ENCODE measurements at places on chromosomes 1 and 21.

DNA sequence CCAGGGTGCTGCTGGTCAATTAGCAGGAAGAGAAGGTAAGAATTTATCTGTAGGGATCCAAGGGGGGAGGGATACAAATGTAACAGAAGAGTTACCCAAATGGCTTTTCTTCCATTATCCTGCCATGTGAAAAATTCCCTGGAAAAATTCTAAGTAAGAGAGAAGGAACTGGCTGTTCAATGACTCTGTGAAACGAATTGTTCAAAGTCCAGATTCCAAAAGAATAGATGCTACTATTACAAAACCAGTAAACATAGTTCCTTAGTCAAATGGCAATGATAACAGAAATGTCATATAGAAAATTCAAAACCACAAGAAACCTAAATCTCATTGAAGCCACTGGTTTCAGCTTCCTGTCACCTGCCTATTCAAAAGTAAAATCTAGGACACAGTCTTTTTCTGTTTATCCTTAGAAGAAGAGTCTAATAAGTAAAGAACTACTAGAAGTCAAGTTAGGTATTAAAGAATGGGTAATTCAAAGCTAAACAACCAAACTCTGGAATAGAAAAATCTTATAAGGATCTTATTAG, 102.6 kb downstream of the ZNF644 start:
- DNase-seq = peak; percentile 12

DNA sequence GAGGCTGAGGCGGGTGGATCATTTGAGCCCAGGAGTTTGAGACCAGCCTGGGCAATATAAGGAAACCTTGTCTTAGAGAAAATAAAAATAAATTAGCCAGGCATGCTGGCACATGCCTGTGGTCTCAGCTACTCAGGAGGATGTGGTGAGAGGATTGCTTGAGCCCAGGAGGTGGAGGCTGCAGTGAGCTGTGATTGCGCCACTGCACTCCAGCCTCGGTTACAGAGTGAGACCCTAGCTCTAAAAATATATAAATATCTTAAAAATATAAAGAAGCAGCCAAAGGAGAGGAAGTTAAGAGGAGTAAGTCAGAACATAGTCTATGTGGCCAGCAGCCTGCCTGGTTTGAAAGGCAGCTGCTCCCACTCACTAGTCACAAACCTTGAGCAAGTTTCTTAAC, 4.5 kb upstream of the IL10RB start:
- DNase-seq = no peak

DNA sequence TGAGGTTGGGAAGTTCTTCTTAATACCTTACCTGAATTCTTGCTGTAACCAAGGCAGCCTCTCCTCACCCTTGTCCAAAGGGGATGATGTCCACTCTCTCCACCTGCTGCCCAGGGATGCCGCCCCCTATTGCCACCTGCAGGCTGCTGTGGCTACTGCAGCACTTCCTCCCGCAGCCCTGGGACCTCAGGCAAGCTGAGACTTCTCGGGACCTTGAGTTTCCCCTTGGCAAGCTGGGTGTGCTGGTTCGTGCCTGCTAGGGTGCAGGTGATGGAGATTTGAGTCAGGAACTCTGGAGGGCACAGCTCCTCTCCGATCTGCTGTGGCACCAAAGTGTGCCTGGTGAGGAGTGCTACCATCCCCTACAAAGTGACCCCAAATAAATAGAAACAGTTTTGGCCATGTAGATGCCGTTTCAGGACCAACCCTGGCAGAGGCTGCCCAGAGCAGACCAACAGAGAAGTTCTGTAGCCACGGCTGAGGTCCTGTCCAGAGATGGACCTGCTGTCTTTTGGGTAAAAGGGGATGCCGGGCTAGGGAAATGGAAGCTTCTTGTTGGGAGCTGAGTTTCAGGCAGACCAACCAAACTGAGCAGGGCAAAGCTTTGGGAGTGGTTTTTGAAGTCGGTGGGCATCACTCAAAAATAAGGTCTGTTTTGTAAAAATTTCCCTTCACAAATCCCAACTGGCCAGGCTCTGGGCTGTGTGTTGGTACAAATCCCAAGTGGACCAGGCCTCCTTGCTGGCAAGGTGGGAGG, 31.7 kb downstream of the RUNX3 start:
- DNase-seq = peak; percentile 44

DNA sequence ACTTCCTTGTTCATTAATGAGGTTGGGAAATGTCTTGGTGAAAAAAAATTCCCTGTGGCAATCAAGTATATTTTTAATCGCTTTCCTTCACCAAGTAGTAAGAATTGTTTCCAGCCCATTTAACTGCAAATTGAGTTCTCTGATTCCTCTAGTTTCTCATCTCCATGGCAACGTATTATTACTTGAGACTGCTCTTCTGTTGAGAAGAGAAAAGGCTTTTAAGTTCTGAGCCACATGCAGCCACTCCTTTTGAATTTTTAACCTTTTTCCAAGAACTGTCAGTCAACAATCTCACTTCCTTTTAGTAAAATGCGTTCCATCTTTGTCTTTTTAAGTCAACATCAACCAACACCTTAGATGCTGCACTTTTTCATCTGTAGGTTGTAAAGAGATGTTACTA, 75.7 kb upstream of the KIAA1614 start:
- DNase-seq = no peak

DNA sequence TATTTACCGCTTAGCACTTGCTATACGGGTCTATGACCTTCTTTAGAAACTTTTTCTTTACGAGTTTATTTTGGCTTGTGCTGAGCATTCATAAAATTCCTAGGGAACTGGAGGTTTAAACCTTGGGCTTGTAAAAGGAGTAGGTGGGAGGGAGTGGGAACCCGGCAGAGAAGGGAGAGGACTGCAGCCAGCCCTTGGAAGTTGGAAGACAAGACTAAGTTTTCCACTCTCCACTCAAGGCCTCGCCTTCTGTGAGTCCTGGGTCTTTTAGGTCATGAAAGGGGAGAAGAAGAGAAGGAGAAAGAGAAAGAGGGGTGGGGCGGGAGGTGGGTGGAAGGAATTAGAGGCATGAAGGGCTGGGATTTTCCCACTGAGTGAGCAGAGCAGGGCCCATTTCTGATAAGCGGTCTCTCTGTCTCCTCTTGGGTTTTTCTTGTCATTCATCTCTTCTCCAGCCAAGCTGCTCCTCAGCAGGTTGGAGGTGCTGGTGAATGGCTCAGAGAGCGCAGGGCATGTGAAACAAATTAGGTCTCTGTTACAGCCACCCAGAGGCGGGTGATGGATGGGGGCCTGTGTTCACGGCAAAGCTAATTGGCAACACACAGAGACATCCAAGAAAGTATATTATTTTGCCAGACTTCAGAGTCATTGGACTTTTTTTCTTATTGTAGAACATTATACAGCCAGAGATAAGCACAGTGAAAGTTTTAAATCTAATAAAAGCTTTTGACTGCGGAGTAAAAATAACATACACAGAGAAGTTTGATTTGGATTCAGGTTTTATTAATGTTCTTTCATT, 247.3 kb downstream of the FOXD2 start:
- DNase-seq = no peak

GRCh38 chr1:17233675-17234320, 15.1 kb upstream of the PADI3 start:
- no peak for DNase-seq

DNA sequence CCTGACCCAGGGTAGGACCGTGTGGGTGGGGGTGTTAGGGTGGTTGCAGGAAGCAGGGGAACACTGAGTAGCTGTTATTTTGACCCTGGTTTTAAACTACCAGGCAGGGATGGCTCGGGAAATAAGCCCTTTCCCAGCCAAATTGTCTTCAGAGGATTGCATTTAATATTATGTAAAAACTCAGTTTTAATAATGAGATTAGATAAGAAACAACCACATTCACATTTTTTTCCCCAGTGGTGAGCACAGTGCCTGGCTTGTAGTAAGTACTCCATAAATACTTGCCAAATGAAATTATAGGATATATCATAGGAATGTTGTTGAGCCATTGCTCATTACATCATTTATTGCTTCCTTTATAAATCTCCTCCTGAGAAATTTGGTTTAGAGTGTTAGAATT, 3.1 kb upstream of the ACP6 start:
- DNase-seq = no peak

DNA sequence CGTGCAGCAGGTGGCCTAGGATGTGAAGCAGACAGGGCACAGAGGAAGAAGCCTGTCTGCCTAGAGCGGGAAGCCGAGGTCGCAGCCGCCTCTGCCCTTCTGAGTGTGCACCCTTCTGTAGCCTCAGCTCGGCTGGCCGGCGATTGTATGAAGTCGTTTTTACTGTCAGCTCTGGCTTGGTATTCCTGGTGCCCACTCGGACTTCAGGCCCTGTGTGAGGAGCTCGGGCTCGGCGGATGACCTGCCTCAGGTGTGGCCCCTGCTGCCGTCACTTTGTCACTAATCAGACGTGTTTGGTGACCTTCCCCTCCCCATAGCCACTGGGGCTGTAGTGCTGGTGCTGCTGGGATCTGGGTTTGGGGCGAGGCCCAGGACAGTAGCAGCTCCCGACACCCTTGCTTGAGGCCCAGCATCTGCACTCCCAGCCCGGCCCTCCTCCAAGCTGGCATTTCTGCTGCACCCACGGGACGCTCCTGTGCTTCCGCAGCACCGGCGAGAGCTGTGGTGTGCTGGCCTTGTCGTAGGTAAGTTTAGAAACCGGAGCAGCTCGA, 18.1 kb downstream of the SLX9 start:
- DNase-seq = no peak

DNA sequence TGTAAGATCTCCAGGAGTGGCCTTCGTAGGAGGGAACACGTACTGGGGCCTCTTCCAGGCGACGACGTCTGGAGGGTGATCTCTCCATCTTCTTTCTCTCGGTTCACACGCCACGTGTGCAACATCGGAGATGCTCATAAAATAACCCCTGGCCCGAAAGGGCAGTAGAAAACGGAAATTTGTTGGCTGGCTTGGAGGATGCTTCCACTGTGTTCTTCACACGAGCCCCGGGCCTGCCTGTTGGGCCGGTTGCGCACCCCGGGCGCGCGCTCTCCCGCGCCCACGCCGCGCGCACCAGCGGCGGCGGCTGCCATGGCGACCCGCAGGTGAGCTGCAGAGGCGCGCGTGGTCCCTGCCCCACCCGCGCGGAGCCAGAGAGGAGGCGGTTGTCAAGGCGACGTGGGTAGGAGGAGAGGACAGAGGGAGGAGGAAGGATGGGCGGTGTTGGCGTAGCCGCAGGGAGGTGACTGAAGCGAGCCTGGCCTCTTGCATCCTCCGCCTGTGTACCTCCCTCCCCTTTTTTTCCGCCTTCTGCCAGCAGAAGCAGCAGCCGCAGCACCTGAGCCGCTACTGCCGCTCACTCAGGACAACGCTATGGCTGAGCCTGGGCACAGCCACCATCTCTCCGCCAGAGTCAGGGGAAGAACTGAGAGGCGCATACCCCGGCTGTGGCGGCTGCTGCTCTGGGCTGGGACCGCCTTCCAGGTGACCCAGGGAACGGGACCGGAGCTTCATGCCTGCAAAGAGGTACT, at the start of gene ELAPOR1:
Gene ELAPOR1, plus strand, starts transcription at position 526 of the 752 bp plus-strand sequence. Its CDS starts 69 bp downstream, at position 595.
- peak; percentile 97 for DNase-seq

GRCh38 chr1:179058487-179059483, 23.1 kb upstream of the TOR3A start:
- no peak for DNase-seq

DNA sequence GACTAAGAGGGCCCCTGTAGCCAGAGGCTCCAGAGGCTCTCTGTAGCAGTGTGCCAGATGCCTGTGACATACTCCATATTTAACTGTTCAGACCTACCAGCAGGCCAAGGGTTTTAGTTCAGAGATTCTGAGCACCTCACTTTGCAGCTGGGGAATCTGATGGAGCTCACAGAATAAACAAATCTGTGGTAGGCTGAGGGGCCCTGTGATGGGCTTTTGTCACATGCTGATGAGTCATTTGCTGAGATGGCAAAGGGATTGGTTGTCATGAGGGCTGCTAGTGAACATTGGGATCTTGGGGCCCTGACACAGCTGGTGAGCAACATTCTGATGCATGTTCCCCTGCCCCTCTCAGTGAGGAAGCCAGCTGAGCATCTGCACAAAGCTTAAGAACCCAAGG, 482.2 kb downstream of the CAMTA1 start:
- DNase-seq = no peak

GRCh38 chr1:20072771-20073170, 2.8 kb downstream of the PLA2G5 start:
- no peak for DNase-seq

- no peak for DNase-seq
Measured at GRCh38 chr1:154629675-154630073, 21.7 kb upstream of the ADAR start.

DNA sequence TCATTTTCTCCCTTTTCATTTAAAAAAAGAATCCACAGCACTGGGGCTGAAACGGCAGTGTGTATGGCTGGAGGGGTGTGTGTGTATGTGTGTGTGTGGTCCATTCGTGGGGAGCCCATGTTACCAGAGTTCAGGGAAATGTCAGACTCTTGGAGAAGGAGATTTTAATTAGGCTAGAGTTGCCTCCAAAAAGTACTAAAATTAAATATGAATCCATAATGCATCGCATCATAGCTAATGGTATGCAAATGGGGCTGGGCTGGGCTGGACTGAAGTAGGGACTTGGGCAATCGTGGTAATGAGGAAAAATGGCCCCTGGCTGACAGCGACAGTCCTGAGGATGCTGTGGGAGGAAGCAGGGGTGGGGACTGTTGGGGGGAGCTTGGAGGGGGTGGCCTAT, 24.8 kb downstream of the GRIK3 start:
- DNase-seq = no peak

GRCh38 chr1:95537176-95537575, 303.2 kb downstream of the RWDD3 start:
- no peak for DNase-seq

GRCh38 chr1:19505693-19506457, 20.5 kb upstream of the CAPZB start:
- no peak for DNase-seq

DNA sequence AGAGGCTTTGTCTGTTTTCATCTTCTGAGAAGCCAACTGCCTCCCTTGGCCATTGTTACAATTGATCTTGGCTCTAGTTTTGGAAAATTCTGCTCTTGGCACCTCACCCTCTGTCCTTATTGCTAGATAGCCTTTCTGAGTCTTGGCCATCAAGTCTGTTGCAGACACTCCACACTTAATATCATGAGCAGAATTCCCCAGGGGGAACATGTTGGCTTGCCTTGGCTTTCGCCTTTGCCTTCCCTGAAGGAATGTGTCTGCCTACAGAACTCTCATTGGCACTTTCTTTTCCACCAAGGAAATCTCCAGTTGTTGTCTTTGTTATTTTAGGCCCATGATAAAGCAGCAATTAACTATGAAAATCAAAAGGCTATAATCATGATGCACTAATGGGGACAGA, 42.7 kb upstream of the LDLRAP1 start:
- no peak for DNase-seq

GRCh38 chr1:54404263-54404662, 1.9 kb downstream of the SSBP3 start:
- no peak for DNase-seq

Measured in CD4-positive, alpha-beta T cell treated with Interleukin-4 for 4 hours (primary cell).